ENCODE measurements at places on chromosomes 3 and 15.

DNA sequence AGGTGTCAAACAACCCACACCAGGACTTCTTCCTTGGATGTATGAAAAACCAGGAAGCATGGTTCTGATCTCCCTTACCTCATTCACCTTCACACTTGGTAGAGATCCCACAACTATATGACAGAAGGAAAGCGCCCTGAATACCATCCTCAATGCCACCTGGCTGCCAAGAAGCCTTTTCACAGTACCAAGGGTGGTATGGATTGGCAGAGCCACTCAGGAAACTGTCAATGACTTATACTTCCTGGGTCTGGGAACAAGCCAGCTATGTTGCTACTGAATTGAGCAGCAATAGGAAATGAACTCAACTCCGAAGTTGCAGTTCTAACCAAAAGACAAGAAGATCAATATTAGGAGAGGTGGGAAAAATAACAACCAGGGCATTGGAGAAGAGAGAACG is 72.5 kb upstream of the PSMD6 start:
- no peak for DNase-seq

GRCh38 chr15:26939398-26939797 is 31.6 kb upstream of the GABRG3 start:
- no peak for DNase-seq

- DNase-seq = no peak
Measured at GRCh38 chr3:95333826-95334225, 1271.0 kb downstream of the NSUN3 start.

GRCh38 chr15:74127954-74128784 is 2.2 kb upstream of the ISLR2 start:
- DNase-seq = no peak

DNA sequence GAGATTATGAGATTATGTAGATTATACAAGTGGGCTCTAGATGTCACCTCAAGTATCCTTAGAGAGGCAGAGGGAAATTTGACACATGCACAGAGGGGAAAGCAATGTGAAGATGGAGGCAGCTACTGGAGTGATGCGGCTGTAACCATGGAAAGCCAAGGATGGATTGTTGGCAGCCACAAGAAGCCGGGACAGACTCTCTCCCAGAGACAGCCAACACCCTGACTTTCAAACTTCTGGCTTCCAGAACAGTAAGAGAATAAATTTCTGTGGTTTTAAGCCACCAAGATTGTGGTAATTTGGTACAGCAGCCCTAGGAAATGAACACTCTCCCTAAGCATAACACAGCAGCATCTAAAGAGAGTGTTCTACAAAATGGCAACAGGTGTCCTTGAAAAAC is 34.4 kb upstream of the PRICKLE2 start:
- DNase-seq = no peak

- DNase-seq = no peak
Measured at GRCh38 chr3:129937717-129938116, 36.8 kb upstream of the TRH start.

- no peak for DNase-seq
Measured at GRCh38 chr3:159263750-159264553, 462.1 kb downstream of the MFSD1 start.

DNA sequence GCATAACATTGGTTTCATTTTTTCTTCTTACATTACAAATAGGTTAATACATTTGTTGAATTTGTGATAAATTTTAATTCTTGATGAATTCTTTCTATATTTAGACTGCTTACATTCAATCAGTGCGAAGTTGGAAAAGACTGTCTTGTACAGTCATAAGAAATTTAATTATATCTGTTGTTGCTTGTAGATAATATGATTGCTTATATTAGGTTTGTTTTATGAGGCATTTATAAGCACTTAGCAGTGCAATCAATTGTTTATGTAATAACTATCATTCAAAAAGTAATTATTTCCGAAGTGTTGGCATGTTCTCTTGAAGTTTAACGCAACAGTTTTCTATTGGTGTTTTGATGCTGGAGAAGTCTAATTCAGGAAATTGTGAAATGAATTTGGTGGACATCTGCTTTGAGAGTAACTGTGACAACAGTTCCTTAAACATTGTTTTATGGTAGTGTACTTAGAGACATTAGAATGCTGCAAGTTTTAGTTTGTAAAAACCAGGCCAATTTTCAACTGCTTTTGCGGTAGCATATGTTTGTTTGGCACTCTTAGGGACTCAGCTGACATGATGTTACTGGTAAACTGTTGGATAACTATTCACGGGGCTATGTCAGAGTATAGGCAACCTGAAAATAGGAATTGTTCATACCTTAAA is 99.7 kb downstream of the NAALADL2 start:
- no peak for DNase-seq

- DNase-seq = no peak
Measured at GRCh38 chr3:88151358-88151757, 1.6 kb downstream of the C3orf38 start.

- DNase-seq = no peak
Measured at GRCh38 chr3:139309061-139309591, 34.7 kb upstream of the MRPS22 start.

- DNase-seq = no peak
Measured at GRCh38 chr3:46857485-46858341, 5.5 kb downstream of the MYL3 start.

- no peak for DNase-seq
Measured at GRCh38 chr15:68326711-68327354, 49.3 kb downstream of the FEM1B start.

- DNase-seq = no peak
Measured at GRCh38 chr15:64009798-64010261, 36.5 kb downstream of the DAPK2 start.

GRCh38 chr3:134471521-134472193 is 14.1 kb downstream of the ANAPC13 start:
- DNase-seq = no peak

DNA sequence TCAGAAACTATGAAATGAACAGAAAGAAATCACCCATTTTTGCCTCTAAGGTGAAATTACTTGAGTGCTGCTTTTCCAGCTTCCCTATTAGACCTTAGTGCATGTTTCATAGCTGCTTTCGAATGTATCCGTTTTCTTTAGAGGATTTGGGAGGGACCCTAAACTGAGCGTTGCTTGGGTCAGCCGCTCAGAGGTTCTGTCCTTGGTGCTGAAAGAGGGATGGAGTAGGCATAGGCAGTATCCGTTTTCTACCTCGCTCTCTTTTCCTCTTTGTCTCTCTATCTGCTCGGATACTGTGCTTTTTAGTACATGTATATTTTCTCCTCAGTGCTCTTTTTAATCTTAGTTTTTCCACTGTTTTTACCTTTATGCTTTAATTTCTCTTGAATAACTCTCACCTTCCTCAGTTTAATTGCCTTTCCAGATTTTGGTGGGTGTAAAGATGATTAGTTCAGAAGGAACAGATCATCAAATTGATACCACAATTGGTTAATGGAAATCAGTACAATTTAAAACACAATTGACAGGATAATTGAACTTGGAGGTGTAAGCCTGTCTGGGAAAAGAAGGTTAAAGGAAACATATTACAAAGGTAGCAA is at the start of gene DRD3:
TSS of gene DRD3 (minus strand) at position 283 of the 599 bp plus-strand sequence. CDS start 7,060 bp downstream, outside the sequence.
- no peak for DNase-seq

- no peak for DNase-seq
Measured at GRCh38 chr3:14847613-14848541, 29.1 kb downstream of the FGD5 start.

- no peak for DNase-seq
Measured at GRCh38 chr3:182078316-182078715, 366.6 kb downstream of the SOX2 start.

DNA sequence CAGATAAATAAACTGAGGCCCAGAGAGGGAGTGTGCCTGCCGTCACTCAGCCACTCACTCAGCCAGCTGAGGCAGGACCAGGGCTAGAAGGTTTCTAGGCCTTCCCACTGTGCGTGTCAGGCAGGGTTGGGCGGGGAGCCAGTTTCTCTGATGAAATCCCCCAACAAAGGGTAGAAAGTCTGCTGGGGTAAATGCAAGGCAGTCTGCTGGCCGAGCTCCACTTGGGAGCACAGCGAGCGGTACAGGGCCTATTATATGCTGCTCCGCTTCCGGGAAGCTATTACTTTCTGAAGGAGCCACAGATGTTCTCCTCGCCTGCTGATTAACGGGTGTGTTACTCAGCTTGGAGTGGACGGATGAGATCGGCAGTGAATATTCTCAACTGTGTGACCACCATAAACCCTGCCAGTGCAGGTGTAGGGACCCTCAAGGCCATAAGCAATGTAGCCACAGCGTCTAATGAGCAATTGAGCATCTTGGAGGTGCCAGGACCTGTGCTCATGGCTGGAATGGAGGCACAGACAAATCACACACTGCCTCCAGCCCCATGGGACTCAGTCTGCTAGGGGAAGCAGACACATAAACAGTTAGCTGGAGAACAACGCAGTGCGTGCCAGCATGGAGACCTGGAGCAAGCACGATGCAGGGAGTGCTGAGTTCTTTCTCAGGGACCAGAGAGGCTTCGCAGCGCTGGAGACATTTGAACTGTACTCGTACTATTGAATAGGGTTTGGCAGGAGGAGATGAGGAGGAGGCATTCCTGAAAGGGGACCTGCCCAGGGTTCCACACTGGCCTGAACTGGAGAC is 42.1 kb downstream of the CORO2B start:
- no peak for DNase-seq

DNA sequence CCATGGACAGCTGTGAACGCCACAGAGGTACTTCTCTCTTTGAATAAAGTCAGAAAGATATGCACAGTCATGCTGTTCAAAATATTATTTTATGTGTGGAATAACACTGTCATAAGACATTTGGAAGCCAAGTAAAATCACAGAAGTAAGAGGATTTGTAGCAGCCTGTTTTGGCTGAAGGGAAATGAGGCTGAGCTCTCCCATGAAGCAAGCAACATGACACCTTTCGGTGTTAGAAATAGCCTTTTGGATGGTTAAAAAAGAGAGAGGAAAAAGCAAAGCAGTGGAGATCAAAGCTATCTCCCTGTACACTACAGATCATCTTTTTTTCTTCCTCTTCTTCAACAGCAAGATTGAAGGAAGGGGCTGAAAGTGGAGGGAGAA is 755.3 kb downstream of the ROBO1 start:
- DNase-seq = no peak

GRCh38 chr3:156594219-156594683 is 39.3 kb upstream of the SSR3 start:
- DNase-seq = no peak

DNA sequence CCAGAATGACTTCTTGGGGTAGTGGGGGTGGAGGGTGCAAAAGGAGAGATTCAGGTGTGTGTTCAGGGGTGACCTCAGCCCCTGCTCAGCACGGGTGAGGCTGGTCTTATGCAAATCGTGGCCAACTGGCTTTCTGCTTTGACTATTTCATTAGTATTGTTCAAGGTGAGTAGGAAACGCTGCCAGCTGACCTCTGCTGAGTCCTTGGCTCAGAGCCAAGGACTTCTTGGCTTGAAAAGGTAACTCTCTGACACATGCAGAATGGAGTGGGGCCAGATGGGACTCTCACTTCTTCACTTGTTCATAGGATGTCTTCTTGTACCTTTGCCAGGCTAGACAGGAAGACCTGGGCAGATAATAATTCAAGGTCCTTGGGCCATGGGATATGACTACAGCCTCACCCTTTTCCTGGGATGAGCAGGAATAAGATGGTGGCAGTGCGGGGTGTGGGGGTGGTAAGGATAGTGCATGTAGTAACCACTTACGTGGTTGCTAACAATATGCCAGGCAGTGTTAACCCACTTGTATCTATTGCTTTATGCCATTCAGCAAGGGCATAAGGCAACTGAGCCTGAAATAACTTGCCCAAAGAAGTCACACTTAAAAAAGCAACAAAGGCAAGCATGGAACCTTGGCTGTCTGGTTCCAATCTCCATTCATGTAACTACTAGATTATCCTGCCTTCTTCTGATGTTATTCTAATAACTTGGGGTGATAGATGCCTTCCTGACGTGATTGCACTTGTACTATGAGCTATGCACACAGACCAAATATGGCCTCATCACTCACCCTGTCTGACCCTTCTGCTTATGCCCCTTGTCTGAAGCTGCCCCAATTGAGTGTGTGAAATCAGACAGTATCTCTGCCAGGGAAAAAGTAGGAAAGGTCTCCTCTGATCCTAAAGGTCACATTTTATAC is 193.1 kb downstream of the NR1D2 start:
- DNase-seq = no peak

DNA sequence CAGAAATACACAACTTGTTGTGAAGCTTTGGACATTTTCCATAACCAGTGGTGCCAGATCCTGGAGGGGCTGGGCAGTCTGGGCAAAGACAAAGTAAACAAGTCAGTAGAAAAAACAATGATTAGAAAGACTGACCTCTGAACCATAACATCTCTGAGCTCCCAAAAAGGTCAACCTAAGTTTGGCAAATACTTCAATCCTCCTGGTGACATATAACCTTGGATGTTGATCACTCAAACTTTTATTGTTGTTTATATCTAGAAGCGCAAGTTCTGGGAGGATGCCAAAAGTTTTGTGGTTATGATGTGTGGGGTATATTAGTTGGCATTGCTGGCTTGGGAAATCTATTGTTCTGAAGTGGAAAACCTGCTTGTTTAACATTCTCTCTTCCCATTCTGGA is 257.7 kb downstream of the DIPK2A start:
- no peak for DNase-seq

GRCh38 chr3:123419850-123420297 is 29.0 kb downstream of the ADCY5 start:
- no peak for DNase-seq

GRCh38 chr15:80891006-80891405 is 98.6 kb downstream of the MESD start:
- DNase-seq = no peak

DNA sequence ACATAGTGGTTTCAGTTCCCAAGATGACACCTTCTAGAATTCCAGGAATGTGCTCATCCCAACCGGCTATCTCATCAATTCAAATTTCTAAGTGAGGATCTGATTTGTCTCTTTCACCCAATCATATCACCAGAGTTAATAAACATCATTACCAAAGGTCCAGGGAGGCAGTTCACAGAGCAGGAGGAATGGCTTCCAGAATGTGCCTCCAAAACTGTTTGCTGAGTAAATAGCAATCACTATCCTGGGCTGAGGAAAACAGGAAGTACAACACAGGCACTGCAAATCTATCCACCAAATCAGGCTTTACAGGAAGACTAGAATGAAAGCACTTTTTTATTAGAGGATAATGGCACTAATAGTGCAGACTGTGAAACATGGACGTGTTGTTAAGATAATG is 61.5 kb downstream of the OSBPL10 start:
- no peak for DNase-seq

- DNase-seq = no peak
Measured at GRCh38 chr3:193190146-193190786, 50.8 kb upstream of the PLAAT1 start.

GRCh38 chr3:172201136-172201869 is 161.9 kb downstream of the FNDC3B start:
- no peak for DNase-seq
